Esophagus muscularis mucosa (tissue), 4 donors: ENCODE measurements at places on chromosomes 12 and 14. TPM values are rescaled to one million over a fixed set of nuclear protein-coding genes. Genes with fewer than 3 reads are reported as not detected.
A peak's percentile ranks its signal among the peaks of the same experiment; 100 is the strongest.

DNA sequence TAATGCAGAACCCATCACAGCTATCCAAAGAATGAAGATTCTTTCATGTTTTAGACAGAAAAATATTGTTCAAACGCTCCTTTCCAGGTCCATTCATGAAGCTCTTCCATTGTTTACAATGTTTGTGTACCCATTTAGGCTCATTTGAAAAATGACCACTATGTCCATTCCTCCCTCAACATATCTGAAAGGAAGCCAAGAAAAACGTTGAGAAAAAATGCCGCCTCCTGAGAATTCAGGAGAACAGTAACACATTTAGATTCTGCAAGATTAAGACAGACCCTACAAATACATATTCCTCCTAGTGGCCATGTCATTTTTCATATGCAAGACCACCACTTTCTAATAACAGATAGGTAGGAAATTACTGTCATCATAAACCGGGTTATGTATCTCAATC lies 124.4 kb downstream of the SLC25A21 start:
- H3K4me1 ChIP-seq, result no peaks in the 10 kb centered on the region
- no peak overlapping the region for H3K27ac ChIP-seq
- no peaks in the 10 kb centered on the region for H3K27me3 ChIP-seq
- no peaks in the 10 kb centered on the region for H3K36me3 ChIP-seq

DNA sequence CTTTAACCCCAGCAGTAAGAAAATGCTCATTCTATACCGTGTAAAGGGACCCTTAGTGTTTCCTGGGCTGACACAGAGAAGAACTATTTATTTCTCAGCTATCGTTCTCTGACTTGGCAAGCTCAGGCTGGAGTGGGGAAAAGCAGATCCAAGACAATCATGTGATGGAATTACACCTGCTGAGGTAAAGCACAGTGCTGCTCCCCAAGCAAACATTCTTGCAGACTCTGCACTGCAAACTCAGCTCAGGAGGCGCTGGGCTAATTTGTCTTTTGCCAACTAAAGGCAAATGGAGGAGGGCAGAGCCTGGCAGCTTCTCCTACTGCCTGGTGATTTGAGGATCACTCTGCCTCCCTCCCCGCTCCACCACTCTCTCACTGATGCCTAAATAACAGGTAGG lies 57.8 kb upstream of the FUT8 start:
- DNase-seq, result no peak
- no peak overlapping the region for H3K4me3 ChIP-seq
- no peaks in the 10 kb centered on the region for H3K36me3 ChIP-seq
- H3K27ac ChIP-seq, result no peak overlapping the region
- no peaks in the 10 kb centered on the region for H3K4me1 ChIP-seq

DNA sequence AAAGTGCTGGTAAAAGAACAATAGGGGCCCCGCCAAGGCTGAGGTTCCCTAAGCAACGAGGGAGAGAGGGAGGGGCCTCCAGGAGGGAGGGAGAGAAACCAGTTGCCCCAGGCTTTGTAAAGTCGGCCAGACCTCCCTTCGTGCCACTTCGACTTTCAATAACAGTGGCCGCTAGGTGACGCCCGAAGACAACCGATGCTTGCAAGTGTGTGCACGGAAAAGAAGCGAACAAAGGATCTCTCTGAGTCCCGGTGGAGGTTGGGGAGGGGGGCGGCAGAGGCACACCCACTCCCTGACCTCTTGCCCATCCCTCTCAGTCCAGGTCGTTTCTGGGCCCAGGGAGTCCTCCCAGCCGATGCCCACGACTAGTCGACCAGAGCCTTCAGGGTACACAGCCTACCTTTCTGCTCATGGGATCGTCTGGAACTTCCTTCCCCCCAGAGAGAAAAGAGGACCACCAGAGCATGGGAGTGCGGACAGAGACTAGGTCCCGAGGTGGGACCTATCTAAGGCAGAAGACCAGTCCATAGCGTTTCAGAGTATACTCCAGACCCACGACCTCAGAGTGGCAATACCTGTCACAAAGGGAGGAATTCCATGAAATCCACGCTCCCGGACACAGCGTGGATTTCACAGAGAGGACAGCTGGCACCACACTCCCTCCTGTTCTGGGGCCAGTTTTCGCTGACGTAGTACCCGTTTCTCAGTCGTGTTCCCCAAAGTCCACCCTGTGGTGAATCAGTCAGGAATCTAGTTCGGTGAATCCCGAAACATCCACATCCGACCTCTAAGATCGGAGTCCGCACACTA lies 262.7 kb upstream of the ALG10B start:
- H3K4me1 ChIP-seq, result no peaks in the 10 kb centered on the region
- H3K4me3 ChIP-seq, result no peak overlapping the region
- no peaks in the 10 kb centered on the region for H3K27me3 ChIP-seq
- no peak for DNase-seq

GRCh38 chr14:66403183-66403582 lies 83.0 kb upstream of the CCDC196 start:
- no peak overlapping the region for H3K27ac ChIP-seq
- DNase-seq, result peak; percentile 12
- H3K27me3 ChIP-seq, result no peaks in the 10 kb centered on the region
- no peaks in the 10 kb centered on the region for H3K36me3 ChIP-seq

DNA sequence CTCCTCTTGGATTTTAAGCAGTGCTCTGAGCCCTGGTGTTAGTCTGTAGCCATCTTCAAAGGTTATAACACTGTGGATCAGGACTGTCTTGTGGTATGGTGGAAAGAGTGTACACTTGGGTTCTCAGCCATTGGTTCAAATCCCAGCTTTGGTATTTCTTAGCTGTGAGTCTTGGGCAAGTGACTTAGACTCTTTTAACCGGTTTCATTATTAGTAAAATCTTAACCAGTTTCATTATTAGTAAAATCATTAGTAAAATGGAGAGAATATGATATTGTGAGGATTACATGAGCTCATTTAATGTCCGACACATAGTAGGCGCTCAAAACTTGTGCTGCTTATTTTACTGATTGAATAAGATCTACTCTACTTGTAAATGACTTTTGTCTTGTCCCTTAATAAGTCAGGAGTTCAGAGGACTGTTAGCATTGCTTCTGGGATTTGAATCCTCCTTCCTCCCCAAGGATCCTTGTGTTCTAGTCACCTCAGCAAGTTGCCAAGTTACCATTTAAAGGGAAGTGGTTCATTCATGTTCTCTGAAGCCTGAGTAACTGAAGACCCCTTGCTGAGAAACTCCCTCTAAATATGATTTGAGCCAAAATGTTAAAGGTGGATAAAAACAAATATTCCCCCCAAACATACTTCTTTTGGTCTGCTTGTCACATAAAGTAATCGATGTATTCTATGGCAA lies 12.4 kb downstream of the TTLL5 start:
- H3K27me3 ChIP-seq, result no peaks in the 10 kb centered on the region
- no peak overlapping the region for H3K4me3 ChIP-seq
- H3K27ac ChIP-seq, result no peak overlapping the region
- no peaks in the 10 kb centered on the region for H3K4me1 ChIP-seq
- no peak for DNase-seq

GRCh38 chr14:75090353-75090752 lies 20.9 kb downstream of the ZC2HC1C start:
- H3K27ac ChIP-seq, result no peak overlapping the region
- H3K27me3 ChIP-seq, result no peaks in the 10 kb centered on the region
- H3K4me3 ChIP-seq, result no peak overlapping the region
- no peaks in the 10 kb centered on the region for H3K4me1 ChIP-seq
- peaks cover 99% of the 10 kb centered on the region for H3K36me3 ChIP-seq

DNA sequence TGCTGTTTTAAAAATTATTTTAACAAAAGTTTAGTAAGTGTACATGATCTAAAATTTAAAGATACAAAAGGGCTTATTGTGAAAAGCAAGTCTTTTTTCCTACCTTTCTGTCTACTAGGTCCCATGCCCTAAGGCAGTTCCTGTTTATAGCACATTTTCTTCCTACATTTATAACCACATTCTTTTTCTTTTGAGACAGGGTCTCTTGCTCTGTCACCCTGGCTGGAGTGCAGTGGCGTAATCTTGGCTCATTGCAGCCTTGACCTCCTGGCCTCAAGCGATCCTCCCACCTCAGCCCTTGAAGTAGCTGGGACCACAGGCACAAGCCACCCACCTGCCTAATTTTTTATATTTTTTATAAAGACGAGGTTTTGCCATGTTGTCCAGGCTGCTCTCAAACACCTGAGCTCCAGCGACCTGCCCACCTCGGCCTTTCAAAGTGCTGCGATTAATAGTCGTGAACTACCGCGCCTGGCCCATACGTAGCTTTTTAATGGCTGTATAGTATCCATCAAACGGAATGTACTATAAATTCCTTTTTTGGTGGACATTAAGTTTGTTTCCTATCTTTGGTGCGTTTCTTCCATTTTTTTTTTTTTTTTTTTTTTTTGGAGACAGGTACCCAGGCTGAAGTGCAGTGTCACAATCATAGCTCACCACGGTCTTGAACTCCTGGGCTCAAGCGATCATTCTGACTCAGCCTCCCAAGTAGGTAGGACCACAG lies 20.9 kb downstream of the FRS2 start:
- H3K4me1 ChIP-seq, result peaks cover 5% of the 10 kb centered on the region
- no peak overlapping the region for H3K4me3 ChIP-seq
- no peaks in the 10 kb centered on the region for H3K36me3 ChIP-seq
- no peaks in the 10 kb centered on the region for H3K27me3 ChIP-seq

- no peak for DNase-seq
- no peaks in the 10 kb centered on the region for H3K27me3 ChIP-seq
- no peak overlapping the region for H3K27ac ChIP-seq
These were observed 45.8 kb downstream of the ATL1 start for GRCh38 chr14:50605766-50606165.

DNA sequence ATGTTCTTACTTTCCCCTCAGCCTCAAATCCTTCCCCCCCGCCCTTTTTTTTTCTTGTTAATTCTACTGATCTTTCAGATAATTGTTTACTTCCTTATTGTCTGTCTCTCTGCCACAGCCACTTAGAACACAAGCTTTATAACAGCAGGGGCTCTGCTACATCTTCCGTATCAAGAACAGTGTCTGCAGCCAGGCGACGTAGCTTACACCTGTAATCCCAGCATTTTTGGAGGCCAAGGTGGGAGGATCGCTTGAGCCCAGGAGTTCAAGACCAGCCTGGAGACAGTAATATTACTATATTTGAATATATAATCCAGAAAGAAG lies 5.4 kb downstream of the SOS2 start:
- DNase-seq, result no peak
- H3K27me3 ChIP-seq, result no peaks in the 10 kb centered on the region
- H3K36me3 ChIP-seq, result no peaks in the 10 kb centered on the region
- peak overlapping the region; percentile 71 for H3K27ac ChIP-seq
- peak overlapping the region; percentile 17 for H3K4me3 ChIP-seq
- H3K4me1 ChIP-seq, result peaks cover 56% of the 10 kb centered on the region

DNA sequence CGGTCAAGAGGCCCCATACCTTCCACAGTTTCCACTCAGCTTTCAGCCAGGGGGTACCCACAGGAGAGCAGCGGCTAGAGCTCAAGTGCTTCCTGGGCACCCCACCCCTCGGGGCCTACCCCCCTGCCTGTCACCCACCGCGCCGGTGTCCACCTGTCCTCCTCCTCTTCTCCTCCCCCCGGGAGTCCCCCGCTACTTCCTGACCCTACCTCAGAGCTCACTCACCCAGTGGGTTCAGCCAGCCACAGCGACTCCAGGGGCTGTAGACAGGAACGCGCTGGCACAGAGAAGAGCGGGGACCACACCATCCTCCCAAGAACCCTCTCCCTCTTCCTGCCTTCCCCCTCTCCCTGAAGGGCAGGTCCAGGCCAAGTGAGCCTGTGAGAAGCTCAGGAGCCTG lies 123.0 kb downstream of the ESRRB start:
- H3K4me1 ChIP-seq, result no peaks in the 10 kb centered on the region
- H3K4me3 ChIP-seq, result no peak overlapping the region
- H3K27ac ChIP-seq, result no peak overlapping the region
- no peaks in the 10 kb centered on the region for H3K36me3 ChIP-seq
- DNase-seq, result no peak
- H3K27me3 ChIP-seq, result peaks cover 12% of the 10 kb centered on the region

GRCh38 chr14:91374879-91375702 lies 42.5 kb downstream of the CCDC88C start:
- no peak overlapping the region for H3K27ac ChIP-seq
- H3K27me3 ChIP-seq, result peaks cover 12% of the 10 kb centered on the region
- no peaks in the 10 kb centered on the region for H3K36me3 ChIP-seq
- H3K4me1 ChIP-seq, result peaks cover 47% of the 10 kb centered on the region
- no peak overlapping the region for H3K4me3 ChIP-seq
- DNase-seq, result no peak

DNA sequence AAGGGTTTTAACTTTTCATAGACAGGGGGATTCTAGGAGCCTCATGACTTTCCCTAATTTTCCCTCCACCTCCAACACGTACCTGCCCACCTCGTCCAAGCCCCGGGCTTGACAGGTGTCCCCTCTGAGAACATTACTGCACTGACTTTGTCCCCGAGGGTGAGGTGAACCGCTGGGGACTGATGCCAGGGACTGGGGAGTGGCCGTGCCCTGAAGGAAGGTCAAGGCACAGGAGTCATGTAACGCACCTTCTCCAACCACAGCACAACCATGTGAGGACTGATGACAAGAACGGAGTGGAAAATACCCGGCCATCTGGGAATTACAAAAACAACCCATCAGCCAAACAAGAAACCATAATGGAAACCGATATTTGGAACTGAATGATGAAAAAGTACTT lies 214.7 kb upstream of the C14orf180 start:
- H3K27ac ChIP-seq, result no peak overlapping the region
- no peaks in the 10 kb centered on the region for H3K4me1 ChIP-seq
- H3K27me3 ChIP-seq, result no peaks in the 10 kb centered on the region
- no peak for DNase-seq
- H3K36me3 ChIP-seq, result no peaks in the 10 kb centered on the region

DNA sequence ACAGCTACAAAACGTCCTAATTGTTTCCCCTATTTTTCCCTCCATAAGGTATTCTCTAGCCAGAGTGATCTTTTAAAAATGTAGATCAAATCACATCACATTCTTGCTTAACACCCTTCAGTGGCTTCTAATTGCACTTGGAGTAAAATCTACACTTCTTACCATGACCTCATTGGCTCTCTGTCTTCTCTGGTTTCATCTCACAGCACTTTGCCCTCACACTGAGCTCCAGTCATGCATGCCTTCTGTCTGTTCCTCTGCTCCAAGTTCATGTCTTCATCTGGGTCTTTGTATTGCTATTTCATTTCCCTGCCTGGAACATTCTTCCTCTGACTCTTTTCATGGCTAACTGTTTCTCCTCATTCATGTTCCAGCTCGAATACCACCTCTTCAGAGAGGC lies 220.4 kb upstream of the GARIN6 start:
- no peak overlapping the region for H3K27ac ChIP-seq
- no peaks in the 10 kb centered on the region for H3K4me1 ChIP-seq
- H3K4me3 ChIP-seq, result no peak overlapping the region
- no peaks in the 10 kb centered on the region for H3K36me3 ChIP-seq
- no peaks in the 10 kb centered on the region for H3K27me3 ChIP-seq

DNA sequence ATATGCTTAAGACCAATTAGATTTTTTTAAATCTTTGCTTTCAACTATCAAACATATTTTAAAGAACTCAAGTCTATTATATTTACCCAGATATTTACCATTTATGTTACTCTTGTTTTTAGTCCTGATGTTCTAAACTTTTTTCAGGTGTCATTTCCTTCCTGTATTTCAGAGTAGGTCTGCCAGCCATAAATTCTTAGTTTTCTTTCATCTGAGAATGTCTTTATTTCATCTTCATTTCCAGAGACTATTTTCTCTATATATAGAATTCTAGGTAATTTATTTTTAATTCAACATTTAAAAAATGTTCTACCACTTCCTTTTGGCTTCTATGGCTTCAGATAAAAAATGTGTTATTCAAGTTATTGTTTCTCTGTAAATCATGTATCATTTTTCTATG lies 218.2 kb upstream of the AMIGO2 start:
- no peak overlapping the region for H3K4me3 ChIP-seq
- H3K36me3 ChIP-seq, result no peaks in the 10 kb centered on the region
- H3K4me1 ChIP-seq, result no peaks in the 10 kb centered on the region
- H3K27me3 ChIP-seq, result no peaks in the 10 kb centered on the region
- no peak overlapping the region for H3K27ac ChIP-seq
- no peak for DNase-seq

BMP4 gene
- total RNA-seq, result 16.0 TPM

CCDC196 gene
- not detected for total RNA-seq

IRAK3 gene
- total RNA-seq, result 21.5 TPM

KRT71 gene
- total RNA-seq, result not detected

NAV3 gene
- total RNA-seq, result 9.6 TPM

CRACR2A gene
- total RNA-seq, result 1.1 TPM

CAND1 gene
- total RNA-seq, result 79.1 TPM
